ENCODE measurements at places on chromosomes 16 and 17. TPM values are rescaled to one million over a fixed set of nuclear protein-coding genes. Genes with fewer than 3 reads are reported as not detected.

SLC2A4 gene
- polyA plus RNA-seq = not detected

GPRC5C gene
- 24.2 TPM for polyA plus RNA-seq

KRTAP3-3 gene
- not detected for polyA plus RNA-seq

DNA sequence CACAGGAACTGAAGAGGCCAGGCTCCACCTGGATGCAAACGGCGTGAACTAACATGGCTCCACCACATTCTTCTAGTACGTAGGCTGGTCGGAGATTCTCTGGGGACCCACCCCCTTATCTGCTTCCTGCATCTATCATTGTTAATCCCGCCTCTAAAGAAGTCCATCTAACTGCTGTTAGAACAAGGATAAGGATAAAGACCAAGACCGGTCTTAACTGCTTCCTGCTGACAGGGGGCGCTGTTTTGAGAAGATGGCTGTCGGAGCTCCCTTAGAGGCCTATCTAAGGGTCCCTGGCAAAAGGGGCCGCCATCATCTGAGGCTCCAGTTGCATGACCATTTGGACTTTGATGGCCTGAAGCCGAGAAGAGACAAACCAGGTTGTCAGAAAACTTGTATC lies 25.8 kb upstream of the TNFSF12 start:
- no peaks in the 10 kb centered on the region for H3K36me3 ChIP-seq
- no peak overlapping the region for H3K4me3 ChIP-seq
- DNase-seq = no peak
- H3K27me3 ChIP-seq = no peaks in the 10 kb centered on the region
- peaks cover 4% of the 10 kb centered on the region for H3K4me1 ChIP-seq

GRCh38 chr16:27225536-27226360 lies 22.4 kb downstream of the KDM8 start:
- H3K27ac ChIP-seq = no peak overlapping the region
- DNase-seq = no peak
- peaks cover 31% of the 10 kb centered on the region for H3K36me3 ChIP-seq
- H3K4me1 ChIP-seq = peaks cover 10% of the 10 kb centered on the region

All from keratinocyte (primary cell).